ENCODE measurements at places on chromosomes 4 and X. TPM values are rescaled to one million over a fixed set of nuclear protein-coding genes. Genes with fewer than 3 reads are reported as not detected.

Gene RNF212
- not detected for total RNA-seq

Gene DDX53
- total RNA-seq: not detected

Gene CFAP47
- 0.26 TPM for total RNA-seq

Gene CFP
- 0.43 TPM for total RNA-seq

Gene FGFR3
- total RNA-seq: 12.4 TPM

Gene PIR
- total RNA-seq: 61.1 TPM

Gene SCML2
- 5.8 TPM for total RNA-seq

GRCh38 chr4:181960384-181960783, 282.8 kb upstream of the TENM3 start:
- DNase-seq: no peak

DNA sequence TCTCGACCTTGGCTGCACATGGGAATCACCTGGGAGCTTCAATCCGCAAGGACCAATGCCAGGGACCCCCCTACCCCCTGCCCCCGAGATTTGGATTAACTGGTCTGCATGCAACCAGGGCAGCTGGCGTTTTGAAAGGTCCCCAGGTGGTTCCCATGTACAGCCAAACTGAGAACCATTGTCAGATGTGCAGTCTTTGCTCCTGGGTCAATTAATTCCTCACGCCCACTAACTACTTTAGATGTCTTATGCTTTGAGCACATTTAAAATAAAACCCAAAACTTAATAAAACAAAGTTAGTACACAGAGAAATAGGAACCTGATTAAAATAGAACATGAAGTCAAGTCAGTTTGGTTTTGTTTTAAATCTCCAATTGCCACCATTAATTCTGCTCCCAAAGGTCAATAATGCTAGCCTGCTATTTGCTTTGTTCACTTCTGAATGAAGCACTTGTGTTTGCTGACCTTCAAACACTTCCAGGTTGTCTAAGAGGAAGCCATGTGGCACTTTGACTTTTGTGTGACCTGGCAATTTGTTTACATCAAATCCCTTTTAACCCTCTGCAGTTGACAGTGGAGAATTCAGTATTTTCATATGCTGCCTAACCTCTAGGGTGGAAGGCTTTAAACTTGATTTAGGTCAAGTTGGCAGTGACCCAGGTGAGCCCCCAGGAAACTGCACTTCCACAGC, 27.2 kb upstream of the TMSB4X start:
- no peak for DNase-seq

GRCh38 chr4:73538162-73538561, 56.6 kb downstream of the AFM start:
- no peak for DNase-seq

DNA sequence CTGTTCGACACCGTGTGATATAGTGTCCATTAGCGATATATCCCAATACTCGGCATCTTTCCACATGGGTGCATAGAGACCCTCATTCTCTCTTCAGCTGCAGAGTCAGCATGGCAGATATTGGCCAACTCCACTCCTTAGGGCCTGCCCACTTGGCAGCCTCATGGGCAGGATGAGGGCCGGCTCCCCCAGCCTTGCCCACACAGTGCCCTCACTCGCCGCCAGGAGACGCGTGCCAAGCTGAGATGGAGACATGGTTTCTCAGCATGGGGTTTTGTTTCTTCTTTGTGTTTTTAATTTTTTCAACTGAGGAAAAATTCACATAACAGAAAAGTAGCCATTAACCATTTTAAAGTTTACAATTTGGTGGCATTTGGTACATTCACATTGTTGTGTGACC, 5.3 kb upstream of the PLXNA3 start:
- DNase-seq: no peak

GRCh38 chr4:3836756-3837601, 70.8 kb downstream of the ADRA2C start:
- DNase-seq: no peak

GRCh38 chrX:13094828-13095341, 50.5 kb upstream of the FAM9C start:
- peak; percentile 65 for DNase-seq

- DNase-seq: no peak
Observed at GRCh38 chr4:95833711-95834194, 6.1 kb upstream of the PDHA2 start.

DNA sequence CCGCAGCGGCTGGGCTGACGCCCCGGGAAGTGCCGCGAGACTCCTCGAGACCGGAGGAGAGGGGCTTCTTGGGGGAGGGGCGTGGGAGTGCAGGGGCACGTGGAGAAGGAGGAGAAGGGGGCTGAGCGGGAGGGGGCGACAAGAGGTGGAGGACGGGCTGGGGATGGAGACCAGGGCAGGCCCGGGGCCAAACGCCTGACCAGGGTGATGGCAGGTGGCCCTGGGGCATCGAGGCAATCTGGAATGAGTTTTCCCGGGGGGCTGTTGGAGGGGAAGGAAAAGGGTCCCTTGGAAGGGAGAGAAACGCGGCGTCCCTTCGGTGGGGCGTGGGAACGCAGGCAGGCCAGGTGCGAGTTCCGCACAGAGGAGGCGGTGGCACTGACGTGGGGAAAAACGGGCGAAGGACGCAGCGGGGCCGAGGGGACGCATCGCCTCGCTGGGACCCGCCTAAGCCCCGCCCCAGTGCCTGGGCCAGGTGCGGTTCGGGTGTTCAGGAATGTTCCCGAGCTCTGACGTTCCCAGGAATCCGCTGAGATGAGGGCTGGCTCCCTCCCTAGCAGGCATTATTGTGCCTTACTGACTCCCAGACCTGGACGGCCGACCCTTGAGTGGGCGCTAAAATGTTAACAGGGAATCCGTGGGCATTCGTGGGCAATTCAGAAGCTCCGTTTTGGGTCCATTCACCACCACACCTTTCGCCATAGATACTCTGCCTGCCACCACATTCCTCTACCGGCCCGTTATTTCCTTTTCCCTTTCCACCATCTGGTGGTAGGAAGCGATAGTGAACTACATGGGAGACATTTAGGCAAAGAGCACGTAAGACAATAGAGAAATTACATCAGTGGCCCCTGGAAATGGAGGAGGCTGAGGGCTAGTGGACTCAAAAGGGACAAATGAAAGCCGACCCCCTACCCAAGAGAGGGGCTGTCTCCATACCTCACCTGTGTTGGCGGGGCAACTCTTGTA, 795 bp upstream of the SH3KBP1 start:
- peak; percentile 81 for DNase-seq

DNA sequence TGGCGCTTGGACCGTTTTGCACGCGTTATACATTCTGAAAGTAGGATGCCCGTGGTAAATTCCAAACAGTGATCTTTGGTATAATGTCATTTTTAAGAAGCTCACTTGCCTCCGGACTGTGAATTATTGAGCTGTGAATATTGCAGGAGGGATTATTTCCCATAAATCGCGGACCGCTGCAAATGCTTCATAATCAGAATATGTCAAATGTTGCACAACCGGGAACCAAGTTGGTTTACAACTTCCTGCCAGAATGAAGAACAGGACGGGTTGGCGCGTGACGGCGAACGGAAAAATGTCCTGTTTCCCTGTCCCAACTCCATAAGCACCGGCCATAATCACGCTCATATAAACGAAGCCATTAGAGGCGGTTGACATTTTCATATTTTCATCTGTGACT, 67.6 kb downstream of the SHOX start:
- no peak for DNase-seq

DNA sequence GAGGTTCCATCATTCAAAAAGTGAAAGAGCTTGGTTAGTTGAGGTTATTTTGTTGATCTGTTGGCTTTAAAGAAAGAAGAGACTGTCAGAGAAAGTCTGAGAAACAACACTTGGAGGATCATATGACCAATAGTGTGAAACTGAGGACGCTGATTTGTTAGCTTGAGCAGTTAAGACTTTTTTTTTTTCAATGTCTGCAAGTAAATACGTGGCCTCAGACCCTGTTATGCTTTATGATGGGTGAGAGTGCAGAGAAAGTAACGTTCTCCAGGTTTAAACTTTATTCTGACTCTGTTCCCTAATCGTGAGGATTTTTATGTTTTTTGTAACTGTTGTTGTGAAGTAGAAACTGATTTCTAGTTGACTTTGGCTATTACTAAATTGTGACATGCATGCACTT, 45.9 kb downstream of the GAB1 start:
- no peak for DNase-seq

DNA sequence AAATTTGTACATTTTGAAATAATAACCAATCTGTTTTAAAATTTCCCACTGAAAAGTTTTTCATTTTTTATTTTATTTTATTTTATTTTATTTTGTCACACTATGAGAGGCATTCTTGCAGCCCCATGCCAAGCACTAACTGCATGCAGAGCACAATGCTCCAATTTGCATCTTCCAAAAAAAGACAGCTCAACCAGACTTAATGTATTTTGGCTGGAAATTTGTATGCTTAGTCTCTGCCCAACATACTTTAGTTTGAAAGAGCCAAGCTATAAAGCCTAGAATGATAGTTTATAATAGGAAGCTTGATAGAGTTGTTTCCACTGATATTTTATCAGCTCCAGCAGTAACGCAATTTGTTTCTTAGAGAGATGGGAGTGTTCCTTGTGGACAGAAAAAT, 235.5 kb downstream of the GALNTL6 start:
- no peak for DNase-seq

DNA sequence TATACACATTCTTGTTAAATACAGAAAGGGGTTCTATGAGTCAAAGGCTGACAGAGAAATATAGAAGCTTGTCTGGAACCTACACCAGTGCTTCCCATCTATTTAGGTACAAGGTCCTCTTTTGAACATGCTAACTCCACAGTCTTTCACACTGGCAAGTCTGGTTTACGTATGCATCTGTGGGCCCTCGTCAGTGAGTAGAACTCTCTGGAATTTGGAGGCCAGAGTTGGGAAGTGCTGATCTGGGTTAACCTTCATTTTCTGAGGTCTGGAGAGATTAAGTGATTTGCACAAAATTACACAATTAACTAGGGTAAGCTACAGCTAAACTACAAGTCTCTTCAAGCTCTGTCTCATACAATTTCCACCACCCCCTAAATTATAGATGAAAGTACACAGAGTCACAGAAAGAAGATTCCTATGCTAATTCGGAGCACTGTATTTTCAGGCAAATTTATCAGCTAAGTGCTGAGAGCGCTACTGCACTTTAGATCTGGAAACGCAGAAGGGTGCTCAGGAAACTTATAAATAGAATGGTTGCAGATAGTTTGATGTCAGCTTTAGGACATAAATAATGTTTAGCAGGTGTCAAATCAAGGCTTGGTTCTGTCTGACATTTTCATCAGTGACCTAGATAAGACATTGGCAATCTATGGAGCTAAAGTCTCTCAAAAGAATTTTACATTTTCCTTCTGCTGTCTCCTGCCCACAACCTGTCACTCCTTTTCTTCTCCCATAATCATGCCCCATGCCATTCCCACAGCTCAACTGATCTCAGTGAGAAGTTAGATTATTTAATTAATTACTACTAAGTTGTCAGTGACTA, 43.0 kb upstream of the PDLIM5 start:
- DNase-seq: no peak

DNA sequence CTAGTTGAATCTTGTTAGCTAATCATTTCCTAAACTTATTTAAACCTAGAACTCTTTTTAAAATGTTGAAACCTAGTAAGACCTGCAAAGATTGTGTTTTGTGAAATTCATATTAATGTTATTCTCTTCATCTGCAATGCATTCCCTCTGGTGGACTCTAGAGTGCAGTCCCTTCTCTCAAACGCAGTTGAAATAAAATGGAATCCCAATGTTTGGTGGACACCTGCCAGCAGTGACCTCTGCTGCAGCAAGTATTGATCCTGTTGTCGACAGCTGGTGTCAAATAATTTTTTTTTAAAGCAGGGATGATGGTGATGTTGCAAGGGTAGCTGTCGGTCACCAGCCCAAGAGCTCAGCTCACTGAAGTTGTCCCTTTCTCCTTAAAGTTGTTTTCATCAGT, 492.0 kb downstream of the ZIC3 start:
- DNase-seq: no peak

- DNase-seq: no peak
Observed at GRCh38 chr4:152158225-152158624, 377.7 kb downstream of the FBXW7 start.

DNA sequence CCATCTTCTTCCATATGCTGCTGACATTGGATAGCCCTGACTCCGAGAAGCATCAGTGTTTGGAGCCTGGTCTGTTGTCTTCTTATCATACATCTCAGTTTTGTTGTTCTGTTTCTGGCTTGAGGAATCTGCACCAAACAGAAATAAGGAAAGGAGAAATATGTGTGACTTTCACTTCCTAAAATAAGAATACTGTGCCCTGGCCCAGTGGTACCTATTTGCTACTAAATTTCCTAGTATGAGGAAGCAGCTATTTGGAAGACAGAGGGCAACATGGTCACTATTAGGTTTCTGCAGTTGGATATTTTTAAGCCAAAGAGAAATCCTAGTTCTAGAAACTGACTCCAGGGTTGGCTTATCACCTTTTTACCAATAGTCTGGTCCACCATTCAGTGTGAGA, 16.8 kb downstream of the CT47C1 start:
- DNase-seq: no peak

DNA sequence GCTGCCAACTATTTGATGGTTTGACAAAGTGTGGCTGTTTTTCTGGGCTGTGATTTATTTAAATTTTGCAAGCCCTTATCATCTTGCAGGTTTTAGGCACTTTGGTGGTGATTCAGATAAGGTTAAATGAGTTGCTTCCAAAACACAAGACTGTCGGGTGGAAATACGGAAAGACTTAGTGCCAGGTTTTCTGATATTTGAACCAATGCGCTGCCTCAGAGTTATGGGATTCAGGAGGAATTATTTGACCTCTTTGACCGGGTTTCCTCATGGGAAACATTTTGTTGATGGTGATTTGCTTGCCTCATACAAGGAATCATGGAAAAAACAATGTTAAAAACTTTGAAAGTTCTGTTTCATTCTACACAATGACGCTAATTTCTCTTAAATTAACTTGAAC, 136.1 kb upstream of the MAP9 start:
- no peak for DNase-seq

DNA sequence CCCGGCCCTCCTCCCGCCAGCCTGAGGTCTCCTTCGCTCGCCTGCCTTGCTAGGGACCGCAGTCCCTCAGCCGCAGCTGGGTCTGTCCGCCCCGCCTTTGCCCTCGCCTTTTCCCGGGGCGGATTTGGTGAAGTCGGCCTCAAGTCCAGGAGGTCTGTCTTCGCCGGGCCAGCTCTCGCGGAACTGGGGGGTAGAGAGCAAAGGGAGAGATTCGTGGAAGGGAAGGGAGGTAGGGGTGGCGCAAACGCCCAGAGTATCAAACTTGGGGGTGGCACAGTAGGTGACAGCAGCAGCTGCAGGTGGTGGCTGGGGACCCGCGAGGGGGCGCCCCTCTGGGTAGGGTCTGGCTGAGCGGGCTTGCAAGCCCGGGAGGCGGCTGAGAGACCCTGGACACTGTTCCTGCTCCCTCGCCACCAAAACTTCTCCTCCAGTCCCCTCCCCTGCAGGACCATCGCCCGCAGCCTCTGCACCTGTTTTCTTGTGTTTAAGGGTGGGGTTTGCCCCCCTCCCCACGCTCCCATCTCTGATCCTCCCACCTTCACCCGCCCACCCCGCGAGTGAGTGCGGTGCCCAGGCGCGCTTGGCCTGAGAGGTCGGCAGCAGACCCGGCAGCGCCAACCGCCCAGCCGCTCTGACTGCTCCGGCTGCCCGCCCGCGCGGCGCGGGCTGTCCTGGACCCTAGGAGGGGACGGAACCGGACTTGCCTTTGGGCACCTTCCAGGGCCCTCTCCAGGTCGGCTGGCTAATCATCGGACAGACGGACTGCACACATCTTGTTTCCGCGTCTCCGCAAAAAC, at the start of gene NPY2R:
NPY2R (plus strand) TSS at position 379 of the 797 bp plus-strand sequence. CDS start 5,304 bp downstream, outside the sequence.
- no peak for DNase-seq
